ENCODE measurements at places on chromosomes 5 and 9.

- no peak for DNase-seq
Measured at GRCh38 chr5:136439367-136439766, 74.0 kb upstream of the TRPC7 start.

DNA sequence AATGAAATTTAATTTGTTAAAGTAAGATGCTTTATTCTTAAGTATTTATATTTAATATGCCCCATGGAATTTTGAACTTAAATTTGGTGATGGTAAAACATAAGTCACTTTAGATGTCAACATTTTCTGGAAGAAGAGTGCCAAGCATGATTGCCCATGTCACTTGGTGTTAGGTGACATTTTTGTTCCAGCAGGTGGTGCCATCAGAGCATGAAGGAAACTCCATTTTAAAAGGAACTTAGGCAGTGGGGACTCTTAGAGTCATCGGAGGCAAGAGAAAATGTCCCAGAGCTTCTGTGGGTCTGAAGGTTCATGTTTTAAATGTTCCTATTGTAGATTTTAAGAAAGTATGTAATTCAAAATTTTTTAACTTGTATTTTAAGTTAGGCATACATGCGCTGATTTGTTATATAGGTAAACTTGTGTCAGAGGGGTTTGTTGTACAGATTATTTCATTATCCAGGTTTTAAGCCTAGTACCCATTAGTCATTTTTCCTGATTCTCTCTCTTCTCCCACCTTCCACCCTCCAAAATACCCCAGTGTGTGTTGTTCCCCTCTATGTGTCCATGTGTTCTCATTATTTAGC is 789.3 kb downstream of the SEMA5A start:
- DNase-seq, result no peak

GRCh38 chr9:90507621-90508020 is 135.0 kb downstream of the DIRAS2 start:
- no peak for DNase-seq

DNA sequence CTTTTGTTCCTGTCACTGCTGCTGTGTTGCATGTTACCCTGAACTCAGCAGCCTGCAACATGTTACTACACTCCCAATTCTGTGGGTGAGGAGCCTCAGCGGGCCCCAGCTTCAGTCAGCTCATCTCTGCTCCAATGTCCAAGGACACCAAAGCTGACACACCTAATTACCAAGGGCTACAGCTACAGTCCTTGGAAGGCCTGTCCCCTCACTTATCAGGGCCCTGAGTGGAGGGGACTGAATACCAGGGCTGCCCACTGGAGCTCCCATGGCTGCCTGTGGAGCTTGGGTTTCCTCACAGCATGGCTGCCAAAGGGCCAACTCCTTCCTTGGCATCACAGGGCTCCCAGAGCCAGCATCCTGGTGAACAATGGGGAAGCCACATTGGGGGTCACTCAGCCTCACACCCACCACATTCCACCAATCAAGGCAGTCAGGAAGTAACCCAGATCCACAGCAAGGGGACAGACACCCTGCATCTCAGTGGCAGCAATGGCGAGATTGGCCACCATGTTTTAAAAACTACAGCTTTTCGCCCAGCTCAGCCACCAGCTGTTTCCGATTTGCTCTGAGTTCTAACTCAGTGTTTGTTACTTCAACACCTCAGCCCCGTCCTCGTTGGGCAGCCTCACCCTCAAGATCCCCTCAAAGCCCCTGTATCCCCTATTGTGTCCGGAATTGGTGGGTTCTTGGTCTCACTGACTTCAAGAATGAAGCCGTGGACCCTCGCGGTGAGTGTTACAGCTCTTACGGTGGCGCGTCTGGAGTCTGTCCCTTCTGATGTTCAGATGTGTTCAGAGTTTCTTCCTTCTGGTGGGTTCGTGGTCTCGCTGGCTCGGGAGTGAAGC is 18.9 kb downstream of the SEMA4D start:
- DNase-seq, result peak; percentile 64

- DNase-seq, result no peak
Measured at GRCh38 chr5:152271420-152271819, 133.7 kb downstream of the NMUR2 start.

GRCh38 chr9:126694206-126695081 is 80.7 kb downstream of the LMX1B start:
- DNase-seq, result no peak

GRCh38 chr5:94240993-94241651 is 377.3 kb downstream of the KIAA0825 start:
- DNase-seq, result no peak

DNA sequence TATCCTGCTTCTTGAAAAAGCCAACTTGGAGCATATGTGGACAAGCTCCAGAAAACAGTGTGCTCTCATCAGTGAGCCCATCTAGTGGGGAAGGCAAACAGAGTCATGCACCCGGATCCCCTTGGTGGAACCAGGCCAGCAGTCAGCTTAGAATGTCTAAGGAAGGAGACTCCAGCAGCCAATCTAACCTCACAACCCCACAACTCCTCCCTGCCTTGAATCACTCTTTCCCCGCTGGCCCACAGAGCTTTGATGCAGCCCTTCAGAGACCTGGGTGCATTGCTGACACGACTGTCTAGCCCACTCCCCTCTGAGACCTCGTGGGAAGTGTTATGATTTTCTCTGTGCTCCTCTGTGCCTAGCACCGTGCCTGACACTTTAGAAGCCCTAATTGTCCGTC is 623.7 kb downstream of the BNC2 start:
- DNase-seq, result no peak

DNA sequence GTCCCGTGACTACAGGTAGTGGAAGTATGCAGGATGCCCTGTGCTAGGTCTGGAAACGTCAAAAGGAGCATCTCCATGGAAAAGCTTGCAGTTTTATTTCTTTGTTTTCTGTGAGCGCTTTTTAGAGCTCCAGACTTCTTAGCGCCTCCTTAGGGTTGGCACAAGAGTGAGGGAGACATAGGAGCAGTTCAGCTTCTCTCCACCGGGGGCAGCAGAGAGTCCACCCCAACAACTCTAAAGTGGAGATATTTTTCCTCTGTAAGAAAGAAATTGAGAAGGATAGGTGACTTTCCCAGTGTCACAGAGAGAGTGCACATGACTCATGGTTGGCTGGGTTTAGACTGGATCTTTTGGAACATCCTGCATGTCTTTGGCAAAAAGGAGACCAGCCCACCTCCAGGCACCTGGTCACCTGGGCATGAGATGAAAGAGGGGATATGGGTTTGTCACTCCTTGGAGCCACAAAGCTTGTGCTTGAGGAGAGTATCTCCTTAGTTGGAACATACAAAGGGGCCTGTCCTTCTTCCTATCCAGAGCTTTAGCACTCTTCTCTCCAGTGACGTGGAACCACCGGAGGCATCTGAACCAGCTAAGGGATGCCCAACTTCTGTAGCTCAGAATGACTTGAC is 637.7 kb downstream of the SEMA5A start:
- DNase-seq, result peak; percentile 26

DNA sequence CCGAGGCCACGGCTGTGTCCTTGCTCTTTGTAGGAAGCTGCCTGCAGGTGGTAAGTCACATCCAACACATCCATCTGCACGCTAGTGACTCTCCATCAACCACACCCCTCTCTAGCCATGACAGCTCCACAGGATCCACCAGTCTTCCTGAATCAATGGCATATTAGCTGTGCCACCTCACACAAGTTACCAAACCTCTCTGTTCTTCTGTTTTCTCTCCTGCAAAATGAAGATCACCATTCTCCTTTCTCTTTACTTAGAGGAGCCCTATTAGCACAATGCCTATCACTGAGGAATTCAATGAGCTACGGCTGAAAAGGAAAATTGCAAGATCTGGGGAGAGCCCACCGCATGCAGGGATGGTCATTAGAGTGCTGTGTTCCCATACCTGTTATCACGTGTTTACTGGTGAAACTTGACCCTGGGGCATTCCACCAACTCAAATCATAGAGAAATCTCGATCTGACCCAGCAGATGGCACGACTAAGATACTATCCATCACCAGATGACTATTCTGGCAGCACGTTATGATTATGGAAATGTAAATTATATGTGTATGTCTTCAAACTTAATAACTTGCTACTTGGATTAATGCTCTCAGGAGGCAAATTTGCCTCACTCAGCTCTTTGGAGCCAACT is 20.9 kb downstream of the WHRN start:
- no peak for DNase-seq

GRCh38 chr5:173413471-173413982 is 85.3 kb upstream of the STC2 start:
- DNase-seq, result no peak

- DNase-seq, result peak; percentile 41
Measured at GRCh38 chr5:175654807-175655206, 3.1 kb upstream of the HRH2 start.

DNA sequence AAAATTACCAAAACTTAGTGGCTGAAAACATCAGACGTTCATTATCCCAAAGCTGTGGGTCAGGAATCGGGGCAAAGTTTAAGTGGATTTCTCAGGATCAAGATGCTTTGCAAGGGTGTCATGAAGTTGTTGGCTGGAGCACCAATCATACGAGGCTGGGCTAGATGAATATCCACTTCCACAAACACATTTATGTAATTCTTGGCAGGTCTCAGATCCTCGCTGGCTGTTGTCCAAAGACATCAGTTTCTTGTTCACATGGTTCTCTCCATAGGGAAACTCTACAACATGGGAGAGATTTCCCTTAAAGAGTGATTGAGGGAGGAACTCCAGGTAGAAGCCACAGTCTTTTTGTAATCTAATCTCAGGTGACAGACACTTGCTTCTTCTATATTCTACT is 20.2 kb upstream of the CCDC192 start:
- DNase-seq, result no peak

GRCh38 chr5:73215891-73216610 is 43.1 kb downstream of the TMEM174 start:
- peak; percentile 78 for DNase-seq

- DNase-seq, result no peak
Measured at GRCh38 chr5:111225926-111226325, 1.7 kb downstream of the CAMK4 start.

DNA sequence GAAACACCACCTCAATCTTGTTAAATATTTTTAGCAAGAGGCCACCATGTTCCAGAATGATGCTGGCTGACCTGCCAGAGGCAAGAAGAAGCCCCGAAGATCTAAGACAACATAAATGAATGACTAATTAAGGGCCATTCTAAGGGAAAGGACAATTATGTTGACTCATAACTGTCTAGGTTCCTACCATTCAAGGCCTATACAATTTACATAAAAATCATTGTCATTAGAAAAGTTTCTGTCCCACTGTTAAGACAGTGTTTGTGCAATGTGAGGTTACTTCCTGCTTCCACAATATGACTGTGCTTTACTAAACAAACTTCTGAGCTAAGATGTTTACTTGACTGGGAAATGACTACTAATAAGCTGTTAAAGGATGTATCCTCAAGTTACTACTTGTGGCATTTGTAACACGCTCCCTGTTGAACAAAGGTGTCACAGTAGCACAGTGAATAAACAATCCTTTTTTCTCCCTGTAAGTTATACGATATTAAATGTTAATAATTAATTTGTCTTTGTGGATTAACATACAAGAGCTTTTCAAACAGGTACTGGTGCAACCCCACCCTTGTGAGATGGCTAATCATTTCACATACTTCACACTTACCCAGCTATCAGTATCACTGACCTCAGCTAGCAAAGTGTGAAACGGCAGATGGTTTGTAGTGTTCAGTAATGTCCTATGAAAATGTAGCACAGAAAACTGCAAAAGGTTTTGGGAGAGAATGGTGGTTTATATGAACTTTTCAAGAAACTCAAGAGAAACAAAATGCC is 195.8 kb downstream of the EFNA5 start:
- no peak for DNase-seq

DNA sequence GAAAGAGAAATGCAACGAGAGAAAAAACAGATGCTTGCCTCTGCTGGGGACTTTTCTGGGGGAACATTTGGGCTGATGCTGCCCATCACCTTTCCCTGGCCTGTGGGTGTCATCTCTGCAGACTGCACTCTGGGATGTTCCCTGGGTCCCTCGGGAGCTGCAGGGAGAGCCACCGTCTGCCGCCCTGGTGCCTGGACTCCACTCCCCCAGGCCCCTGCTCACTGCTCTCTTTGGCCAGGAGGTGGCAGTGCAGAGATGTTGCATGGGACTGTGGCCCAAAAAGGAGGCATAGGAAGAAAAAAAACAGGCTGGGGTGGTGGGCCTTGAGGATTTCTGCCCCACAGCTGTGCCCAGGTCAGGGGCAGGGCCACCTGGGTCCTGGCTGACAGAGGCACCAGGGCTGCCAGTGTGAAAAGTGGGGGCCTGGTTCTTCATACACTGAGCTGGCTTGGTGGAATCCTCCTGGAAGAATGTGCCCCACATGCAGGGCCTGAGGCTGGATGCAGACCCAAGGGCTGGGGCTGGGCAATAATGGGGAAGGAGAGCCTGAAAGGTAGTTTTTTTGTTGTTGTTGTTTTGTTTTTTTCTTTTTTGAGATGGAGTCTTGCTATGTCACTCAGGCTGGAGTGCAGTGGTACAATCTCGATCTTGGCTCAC is 353.6 kb downstream of the SLIT3 start:
- peak; percentile 56 for DNase-seq

DNA sequence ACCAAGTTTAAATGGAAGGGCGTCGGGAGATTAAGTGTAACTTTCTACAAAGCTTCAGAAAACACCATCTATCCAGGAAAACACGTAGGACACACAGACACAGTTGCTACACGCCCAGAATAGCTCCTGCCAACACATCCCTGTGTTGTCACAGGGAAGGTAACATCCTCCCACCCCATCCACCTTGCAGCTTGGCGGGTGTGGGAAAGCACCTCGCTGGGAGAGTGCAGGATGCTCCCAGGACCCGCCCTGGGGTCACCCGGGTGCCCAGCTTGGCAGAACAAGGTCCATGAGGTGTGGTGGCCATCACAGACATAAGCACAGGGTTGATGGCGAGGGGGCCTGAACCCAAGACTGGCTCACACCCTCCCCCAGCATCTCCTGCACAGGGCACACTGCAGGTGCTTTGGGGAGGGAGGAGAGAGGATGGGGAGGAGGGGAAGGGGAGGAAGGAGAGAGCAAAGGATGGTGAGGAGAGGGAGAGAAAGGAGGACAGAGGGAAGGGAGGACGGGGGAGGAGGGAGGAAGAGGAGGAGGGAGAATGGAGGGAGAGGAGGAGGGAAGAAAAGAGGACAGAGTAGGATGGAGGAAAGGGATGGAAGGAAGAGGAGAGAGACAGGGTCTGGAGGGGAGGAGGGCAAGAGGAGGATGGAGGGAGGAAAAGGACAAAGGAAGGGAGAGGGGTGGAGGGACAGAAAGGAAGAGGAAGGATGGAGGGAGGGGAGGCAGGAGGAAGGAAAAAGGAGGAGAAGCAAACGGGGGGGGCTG is 37.2 kb downstream of the GOLM1 start:
- DNase-seq, result no peak

GRCh38 chr5:157714596-157714864 is 16.7 kb upstream of the THG1L start:
- no peak for DNase-seq

Measured in stimulated activated naive CD8-positive, alpha-beta T cell treated with anti-CD3 and anti-CD28 coated beads, Interleukin-15, Interleukin-2, amounts not matched to agents 100 U/mL and 50 U/mL, for 24 hours (primary cell).